Dorsolateral prefrontal cortex (tissue), 122 donors: ENCODE measurements at places on chromosomes 3 and 15.

DNA sequence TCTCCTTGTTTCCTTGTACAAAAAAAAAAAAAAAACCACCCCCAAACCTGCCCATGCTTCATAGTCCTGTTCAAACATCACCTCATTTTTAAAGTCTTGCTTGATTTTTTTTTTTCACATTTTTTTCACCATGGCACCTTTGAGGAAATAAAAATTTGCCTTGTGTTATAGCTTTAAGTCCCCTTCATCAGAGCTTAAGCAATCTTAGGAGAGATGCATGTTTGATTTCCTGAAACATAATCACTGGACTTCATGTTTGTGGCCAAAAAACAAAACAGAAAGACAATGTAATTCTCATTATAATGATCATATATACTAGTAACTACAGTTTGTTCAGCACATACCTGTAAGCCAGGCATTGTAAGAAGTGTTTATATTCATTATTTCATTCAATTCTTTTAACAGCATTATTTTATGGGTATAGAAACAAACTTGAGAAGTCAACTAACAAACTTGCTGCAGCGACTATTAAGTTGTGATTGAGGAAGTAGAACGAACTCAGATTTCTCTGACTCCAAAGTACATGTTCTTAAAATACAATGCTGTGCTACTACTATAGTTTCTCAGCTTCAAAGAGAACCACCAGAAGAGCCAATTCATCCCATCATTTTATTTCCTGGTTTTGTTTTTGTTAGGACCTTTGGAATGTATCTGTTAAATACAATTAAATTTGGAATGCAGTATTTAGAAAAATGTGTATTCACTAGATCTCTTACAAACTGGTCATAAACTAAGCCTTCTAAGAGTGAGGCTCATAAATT is 203.8 kb downstream of the TCF12 start:
- DNase-seq = no peak

DNA sequence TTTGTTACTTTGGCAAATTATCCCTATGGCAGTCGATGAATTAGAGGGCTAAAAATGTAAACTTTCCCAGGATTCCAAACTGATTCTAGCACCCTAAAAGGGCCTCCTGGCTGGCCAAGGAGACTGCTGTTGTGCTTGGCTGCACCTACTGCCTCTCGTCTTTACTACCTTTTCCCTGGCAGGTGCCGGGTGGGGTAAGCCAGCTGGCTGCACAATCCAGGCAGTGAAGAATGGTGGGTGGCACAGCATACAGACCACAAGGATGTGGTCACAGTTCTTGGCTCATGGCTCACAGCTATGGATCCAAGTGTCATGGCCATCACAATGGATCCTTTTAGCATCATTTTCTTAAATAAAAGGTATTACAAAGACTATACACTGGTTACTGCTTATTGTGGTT is 20.7 kb upstream of the SLC25A26 start:
- no peak for DNase-seq

DNA sequence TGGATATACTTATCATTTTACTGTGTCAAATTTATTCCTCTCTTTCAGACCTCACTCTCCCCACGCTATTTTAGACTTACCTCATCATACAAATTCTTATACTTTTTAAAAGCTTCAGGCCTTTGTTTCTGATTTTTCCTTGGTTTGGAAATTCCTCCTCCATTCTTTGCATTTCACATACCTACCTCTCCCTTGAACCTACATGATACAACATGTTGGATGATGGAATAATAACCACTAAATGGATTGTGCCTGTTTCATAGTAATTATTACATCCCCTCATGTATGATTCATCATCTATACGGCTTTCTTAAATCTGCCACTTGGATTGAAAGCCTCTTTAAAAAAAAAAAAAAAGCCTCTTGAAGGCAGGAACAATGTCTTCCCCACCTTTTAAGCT is 24.6 kb downstream of the TRIP4 start:
- DNase-seq = no peak

GRCh38 chr3:124438813-124439212 is 291.4 kb upstream of the UMPS start:
- no peak for DNase-seq

GRCh38 chr15:100835636-100836035 is 44.0 kb upstream of the ALDH1A3 start:
- no peak for DNase-seq

DNA sequence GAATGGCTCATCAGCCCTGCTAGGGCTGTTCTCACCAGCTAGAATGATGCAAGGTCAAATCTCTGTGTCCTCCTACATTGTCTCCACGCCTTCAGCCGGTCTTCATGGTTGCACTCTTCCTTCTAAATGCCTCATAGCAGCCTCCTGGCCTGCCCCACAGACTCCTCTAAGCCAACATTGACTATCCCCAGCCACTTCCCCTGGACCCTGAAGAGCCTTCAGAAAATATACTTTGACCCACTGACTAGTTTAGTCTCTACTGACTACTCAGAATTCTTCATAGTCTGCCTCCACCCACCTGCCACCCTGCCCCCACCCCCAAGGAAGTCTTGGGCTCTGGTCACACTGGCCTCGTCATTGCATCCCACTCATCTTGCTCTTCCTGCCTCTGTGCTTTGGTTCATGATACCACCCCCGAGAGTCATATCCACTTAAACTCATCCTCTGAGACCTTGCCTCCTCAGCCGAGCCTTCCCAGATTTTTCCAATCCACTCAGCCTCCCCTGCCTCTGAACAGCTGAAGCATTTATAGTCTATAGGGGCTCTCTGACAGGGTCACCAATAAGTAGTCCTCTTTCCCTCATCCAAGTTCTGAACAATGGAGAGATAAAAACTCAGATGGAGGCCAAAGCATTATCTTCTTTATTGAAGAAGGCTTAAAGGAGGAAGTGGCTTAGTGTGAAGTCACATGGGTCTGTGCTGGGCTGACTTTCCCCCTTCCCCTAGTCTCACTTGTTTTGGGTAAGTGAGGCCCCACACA is 9.5 kb upstream of the DOCK3 start:
- peak; percentile 16 for DNase-seq

DNA sequence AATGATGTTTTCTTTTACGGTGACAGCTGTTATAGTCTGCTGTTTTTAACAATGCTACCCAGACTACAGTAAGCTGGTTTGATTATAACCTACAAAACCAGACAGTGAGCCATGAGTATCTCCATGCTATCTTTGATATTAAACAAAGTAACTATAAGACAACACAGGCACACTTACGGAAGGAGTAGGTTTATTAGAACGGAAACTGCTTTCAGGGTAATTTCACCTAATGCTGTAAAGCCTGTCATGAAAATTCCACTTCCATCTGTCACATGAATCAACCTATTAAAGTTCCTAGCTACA is 33.0 kb downstream of the VPS13C start:
- no peak for DNase-seq

GRCh38 chr15:77026501-77027110 is 31.7 kb downstream of the PSTPIP1 start:
- no peak for DNase-seq

- no peak for DNase-seq
These were observed 8.6 kb upstream of the GATM start for GRCh38 chr15:45386974-45387373.

GRCh38 chr3:85483986-85484385 is 525.2 kb downstream of the CADM2 start:
- DNase-seq = no peak

- no peak for DNase-seq
These were observed 958.8 kb downstream of the ZPLD1 start for GRCh38 chr3:103393395-103394186.

DNA sequence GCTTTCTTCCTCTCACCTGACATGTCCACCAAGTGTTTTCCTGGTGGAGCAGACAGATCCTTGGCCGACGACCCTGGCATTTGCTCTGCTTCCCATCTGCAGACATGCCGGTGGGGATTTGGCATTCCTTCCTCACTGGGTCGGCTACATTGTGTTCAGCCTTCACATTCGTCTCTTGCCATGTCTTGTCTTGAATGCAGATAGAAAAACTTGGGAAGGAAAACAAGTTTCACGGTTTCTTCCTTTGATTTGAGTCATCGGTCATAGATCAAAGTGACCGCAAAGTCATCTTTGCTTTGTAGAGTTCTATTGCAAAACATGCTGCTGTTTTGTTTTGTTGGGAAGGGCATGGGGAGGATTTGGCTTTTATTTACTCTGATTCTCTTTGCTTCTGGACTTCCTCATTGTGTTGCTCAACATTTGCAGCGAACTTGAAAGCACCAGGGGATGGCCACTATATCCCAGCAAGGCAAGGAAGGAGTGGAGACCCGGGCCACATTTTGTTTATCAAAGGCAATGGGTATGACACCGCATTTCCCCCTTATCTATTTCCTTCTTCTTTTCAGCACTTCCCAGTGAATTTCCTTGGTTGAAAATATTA is 321.3 kb downstream of the CACNA2D3 start:
- DNase-seq = no peak

- DNase-seq = no peak
These were observed 16.8 kb upstream of the CRBN start for GRCh38 chr3:3196148-3196861.

GRCh38 chr3:184942735-184943134 is 130.8 kb downstream of the VPS8 start:
- DNase-seq = no peak

GRCh38 chr3:127157171-127157828 is 35.6 kb upstream of the PRR23E start:
- DNase-seq = no peak

GRCh38 chr15:92979011-92979701 is 79.0 kb downstream of the CHD2 start:
- DNase-seq = no peak

DNA sequence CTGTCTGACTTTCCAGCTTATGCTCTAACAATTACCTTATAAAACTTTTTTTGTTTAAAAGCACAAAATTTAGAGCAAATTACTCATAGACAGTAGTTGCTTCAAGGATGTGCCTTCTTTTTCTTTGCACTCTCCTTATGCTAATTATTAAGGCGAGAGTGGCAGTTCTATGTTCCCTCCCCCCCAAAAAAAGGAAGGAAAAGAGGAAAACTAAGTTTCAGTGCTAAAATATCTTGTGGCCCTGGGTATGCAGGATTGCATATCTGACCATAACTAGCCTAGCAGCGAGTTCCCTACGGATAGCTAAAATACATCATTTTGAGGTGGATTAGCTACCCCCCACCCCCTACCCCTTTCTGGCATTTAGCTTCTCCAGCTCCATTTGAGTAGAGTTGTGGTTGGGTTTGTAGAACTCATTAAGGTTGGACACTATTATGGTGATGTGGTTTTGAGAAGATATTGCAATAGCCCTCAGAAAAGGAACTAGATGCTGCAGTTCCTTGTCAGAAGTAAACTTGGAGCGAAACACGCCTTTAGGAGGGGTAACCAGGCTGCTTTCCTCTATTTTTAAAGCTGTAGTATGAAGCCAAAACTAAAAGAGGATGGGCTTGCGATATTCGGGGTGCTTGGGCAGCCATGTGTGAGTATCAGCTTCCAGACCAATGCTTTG is 174.6 kb downstream of the AKAP13 start:
- DNase-seq = no peak

- no peak for DNase-seq
These were observed 13.8 kb downstream of the SPRED1 start for GRCh38 chr15:38266247-38266986.

DNA sequence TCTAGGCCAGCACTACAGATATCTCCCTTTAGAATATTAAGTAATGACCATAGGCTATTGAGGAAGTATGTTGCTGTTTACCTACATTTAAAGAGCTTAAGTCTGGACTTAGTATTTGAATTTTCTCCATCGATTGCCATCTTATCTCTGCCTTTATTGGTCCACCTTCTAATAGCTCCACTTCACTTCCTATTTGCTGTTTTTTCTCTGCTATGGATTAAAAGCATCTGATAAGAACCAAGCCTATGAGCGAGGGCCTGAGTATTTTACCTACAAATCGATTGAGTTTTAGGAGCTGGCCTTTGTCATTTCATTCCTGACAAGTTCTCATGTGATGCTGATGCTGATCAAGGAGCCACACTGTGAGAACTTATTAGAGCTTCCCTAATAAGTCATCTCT is 52.6 kb upstream of the AKAP13 start:
- DNase-seq = no peak

DNA sequence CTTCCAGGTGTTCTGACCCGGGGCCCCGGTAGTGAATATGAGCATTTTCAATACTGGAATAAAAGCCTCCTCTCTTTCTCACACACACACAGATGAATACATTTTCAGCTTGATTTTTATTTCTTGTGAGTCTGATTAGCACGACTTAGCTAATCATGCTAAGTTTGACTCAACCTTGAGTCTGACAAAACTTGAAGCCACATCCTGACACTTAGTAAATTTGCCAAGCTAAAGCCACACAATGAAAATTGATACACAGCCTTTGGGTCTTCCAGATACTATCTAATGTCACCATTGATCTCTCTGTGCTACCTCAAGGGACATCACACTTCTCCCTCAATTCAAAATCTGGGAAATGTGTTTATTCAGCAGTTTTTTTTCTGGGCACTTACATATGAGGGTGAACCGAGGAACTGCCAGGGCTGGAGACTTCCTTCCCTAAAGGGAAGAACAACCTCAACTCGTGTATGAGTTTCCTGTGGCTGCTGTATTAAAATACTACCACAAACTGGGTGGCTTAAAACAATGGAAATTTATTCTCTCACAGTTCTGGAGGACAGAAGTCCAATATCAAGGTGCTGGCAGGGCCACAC is 18.6 kb downstream of the TMEM266 start:
- DNase-seq = no peak

- DNase-seq = no peak
These were observed 7.1 kb downstream of the EFCAB12 start for GRCh38 chr3:129421236-129421883.

DNA sequence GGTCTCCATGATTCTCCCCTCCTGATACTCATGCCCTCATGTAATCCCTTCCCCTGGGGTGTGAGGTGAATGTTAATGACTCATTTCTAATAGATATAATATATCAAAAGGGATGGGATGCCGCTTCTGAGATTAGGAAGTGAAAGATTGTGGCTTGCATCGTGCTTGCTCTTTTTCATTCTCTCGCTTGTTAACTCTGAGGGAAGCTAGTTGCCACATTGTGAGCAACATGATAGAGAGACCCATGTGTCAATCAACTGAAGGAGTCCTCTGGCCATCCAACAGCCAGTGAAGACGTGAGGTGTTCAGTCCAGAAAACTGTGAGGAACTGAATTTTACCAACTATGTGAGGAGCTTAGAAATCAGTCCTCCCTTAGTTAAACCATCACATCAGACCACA is 28.9 kb upstream of the DRD3 start:
- no peak for DNase-seq

GRCh38 chr3:43214616-43215015 is 71.7 kb upstream of the SNRK start:
- no peak for DNase-seq

- DNase-seq = no peak
These were observed 9.3 kb downstream of the GLDN start for GRCh38 chr15:51350723-51351122.

DNA sequence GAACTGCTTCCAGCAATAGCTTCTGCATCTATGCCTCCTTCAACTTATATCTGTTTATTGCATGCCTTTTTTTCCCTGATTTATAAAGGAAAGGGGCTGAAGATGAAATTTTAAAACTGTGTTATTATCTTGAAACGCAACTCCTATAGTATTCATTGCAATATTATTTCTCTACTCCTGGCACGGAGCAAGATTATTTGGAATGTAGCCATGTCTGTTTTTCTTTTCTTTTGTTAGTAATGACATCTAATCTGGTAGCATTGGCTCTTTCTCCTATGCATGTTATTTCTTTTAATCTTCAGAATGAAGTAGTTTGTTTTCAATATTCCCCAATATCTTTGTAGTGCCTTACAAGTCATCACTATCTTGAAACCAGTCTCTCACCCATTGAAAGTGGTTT is 33.6 kb downstream of the KCNMB2 start:
- no peak for DNase-seq
